Stimulated activated naive CD4-positive, alpha-beta T cell treated with Interleukin-2 at 50 U/mL for 16 hours (primary cell): ENCODE measurements at places on chromosomes 16 and 17.

- no peak for DNase-seq
Observed at GRCh38 chr17:19014628-19015215, 10.2 kb upstream of the FAM83G start.

GRCh38 chr16:10338426-10338825 is 47.4 kb upstream of the ATF7IP2 start:
- DNase-seq: no peak

GRCh38 chr17:372157-373152 is 19.8 kb upstream of the RPH3AL start:
- DNase-seq: no peak

DNA sequence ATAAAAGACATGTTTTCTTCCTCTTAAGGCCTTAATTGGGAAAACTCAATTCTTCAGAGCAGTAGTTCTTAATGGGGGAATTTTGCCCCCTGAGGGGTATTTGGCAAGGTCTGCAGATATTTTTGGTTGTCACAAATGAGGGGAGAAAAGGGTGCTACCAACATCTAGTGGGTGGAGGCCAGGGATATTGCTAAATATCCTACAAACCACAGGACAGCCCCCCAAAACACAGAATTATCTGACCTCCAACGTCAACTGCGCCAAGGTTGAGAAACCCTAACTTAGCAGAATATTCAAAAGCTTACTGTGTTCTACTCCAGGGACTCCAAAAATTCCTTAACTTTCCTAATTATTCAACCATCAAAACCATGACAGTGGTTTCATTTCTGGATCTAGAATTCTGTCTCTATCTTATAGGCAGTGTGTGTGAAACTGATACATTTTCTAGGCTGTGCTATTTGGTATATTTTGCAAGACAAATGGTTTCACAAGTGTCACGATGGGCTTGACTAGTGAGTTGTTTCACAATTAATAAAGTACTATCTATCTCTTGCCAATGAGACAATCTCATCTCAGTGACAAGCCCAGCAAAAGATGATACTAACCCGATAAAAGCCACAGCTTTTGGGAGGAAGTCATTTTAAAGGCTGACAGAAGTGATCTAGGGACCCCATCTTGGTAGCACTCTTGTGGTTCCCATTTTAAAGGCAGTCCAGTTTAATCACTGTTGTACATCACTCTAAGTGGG is 14.7 kb downstream of the TXNDC11 start:
- no peak for DNase-seq

DNA sequence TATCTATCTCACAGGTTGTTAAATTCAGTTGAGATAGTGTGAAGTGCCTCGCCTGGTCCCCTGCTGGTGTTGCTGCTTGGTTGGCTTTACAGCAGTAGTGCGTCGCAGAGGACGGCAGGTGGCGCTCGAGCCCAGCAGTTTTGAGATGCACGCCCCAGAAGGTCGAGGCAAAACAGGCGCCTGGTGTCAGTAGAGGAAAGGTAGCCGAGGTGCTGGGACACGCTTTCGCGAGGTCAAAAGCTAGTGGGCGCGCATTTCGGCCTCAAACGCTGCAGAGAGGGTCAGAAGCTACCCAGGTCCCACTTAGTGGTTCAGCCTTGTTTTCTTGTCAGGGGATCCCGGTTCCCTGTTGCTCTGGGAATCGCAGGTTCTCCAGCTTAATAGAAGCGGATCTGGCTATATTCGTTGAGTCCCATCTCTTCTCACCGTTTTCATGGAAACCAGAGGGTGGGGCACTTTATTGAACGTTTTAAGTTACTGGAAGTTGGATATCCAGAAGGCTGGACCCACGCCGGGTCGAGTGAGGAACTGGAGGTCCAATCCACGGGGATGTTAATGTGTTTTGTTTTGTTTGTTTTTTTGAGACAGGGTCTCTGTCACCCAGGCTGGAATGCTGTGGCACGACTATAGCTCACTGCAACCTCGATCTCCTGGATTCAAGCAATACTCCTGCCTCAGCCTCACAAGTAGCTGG is 10.3 kb upstream of the ZFP90 start:
- DNase-seq: peak; percentile 83

DNA sequence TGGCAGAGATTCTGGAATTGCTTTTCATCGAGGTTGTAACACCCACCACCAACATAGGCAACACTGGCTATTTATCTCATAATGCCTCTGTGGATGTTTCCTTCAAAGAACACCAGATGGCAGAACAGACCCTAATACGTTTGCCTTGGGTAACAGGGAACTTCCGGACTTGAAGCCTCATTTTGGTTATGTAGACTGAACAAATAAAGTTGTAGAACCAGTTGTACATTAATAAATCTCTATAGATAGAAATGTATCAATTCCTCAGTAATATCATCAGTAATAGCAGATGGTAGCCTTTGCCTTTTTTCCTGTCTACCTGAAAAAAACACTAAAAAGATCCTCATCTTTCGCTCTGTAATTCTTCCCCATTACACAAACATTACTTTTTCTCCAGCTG is 25.9 kb upstream of the APOH start:
- DNase-seq: no peak

DNA sequence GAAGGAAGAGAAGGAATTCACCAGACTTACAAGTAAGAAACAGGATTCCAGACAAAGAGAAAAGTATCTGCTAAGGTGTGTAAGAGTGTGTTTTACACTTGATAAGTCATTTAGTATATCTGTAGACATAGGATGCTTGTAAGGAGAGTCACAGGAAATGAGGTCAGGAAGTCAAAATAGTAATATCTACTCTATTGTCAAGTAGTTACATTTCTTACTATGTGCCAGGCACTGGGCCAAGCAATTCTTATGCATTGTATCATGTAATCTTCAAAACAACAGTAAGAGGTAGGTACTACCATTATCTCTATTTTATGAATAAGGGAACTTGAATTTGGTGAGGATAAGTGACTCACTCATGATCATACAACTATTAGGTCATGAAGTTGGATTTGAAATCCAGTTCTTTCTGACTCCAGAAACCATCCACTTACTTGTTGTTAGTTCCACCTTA is 129.1 kb downstream of the SNX11 start:
- DNase-seq: no peak

DNA sequence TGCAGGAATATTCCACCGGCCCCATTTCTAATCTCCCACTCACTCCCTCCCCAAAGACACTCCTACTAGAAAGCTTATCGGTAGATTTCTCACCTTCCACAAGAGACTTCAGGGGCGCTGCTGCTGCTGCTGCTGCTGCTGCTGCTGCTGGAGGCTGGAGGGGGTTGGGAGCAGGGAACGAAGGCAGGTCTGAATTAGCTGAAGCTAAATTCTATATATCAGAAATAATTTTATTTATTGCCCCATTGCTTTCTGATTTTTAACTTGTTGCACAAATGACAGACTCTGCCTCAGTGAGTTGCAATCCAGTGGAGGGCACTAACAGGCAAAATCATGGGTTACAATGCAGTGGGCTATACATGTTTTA is 25.8 kb upstream of the HLF start:
- no peak for DNase-seq

- peak; percentile 57 for DNase-seq
Observed at GRCh38 chr17:37488607-37489196, 989 bp upstream of the DUSP14 start.

DNA sequence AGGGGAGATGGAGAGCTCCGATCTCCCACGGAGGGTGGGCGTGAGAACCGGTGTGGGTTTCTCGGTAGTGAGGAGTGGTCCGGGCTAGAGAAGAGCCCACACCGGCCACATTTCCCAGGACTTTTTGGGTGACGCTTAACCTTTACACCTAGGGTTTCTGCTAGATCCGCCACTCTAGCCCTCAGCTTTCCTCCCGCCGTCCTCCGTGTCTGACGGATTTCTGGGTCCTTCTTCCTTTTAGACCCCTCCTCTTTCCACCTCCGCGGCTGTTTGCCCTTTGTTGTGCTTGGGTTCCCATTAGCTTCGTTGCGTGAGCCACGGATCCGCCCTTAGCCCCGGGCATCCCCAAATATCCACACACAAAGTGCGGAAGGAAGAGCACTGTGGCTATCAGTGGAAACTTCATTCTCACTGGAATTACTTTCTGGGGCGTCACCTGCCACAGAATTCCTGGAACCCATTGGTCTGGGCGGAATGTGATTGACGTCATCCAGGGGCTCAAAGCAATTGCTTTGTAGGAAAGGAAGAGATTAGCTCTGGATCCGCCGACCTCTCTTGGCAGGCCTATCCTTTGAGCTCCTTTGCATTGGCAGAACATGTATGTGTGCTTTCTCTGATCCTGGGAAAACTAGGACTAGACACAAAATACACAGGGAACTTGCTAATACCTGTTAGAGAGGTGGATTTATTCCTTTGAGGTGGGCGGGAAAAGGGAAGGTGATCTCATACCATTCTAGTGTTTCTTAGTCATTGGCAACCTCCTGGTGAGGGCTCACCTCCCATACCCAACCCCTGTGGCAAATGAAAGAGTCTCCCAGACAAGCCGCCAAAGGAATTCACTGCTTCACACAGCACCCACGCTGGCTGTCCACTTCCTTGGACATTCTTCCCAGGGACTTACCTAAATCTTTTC is 654 bp downstream of the TNFAIP1 start:
- DNase-seq: peak; percentile 29

GRCh38 chr17:82489851-82490511 is 29.6 kb upstream of the FOXK2 start:
- no peak for DNase-seq

- DNase-seq: no peak
Observed at GRCh38 chr17:6677158-6677831, 25.7 kb downstream of the C17orf100 start.

- DNase-seq: no peak
Observed at GRCh38 chr17:18291718-18292540, 22.9 kb downstream of the TOP3A start.

DNA sequence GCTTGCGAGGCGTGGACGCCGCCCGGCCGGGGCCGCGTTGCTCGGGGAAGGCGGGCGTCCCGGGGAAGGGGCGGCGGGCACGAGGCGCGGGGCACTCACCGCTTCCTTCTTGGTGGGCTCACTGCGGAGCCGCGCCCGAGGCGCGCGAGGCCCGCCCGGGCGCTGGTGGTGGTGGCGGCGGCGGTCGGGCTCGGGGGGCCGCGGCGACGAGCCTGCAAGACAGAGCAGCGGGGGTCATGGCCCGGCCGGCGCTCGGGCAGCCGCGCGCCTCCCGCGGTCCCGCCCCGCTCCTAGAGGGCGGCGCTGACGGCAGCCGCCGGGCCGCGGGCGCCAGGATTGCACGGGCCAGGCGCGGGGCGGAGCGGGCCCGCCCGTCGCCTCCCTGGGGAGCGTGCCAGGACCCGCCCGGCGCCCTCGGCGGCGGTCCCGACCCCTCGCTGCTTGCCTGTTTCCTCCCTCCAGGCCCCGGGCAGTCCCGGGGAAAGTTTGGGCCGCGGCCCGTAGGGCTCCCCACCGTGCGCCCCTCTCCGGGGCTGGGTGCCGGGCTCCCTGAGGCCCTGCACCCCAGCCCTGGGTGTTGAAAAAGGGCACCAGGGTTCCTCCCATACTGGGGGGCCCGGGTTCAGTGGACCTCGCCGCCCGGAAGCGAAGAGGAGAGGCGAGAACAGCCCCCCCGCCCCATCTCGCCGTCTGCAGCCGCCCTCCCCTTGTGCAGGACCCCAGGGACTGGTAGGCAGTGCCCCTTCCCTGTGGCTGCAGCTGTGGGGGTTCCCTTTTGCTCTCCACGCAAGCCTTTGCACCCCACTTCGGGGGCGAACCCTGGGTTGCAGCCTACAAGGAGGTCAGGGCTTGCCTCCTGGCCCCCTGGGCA is at the start of gene C16orf74:
Gene C16orf74, minus strand, starts transcription at position 270 of the 871 bp plus-strand sequence. CDS start 15,879 bp downstream, outside the sequence.
- DNase-seq: no peak

- no peak for DNase-seq
Observed at GRCh38 chr17:57898487-57899311, 48.9 kb upstream of the MRPS23 start.

GRCh38 chr17:74194682-74195081 is 8.8 kb upstream of the RPL38 start:
- DNase-seq: no peak

- no peak for DNase-seq
Observed at GRCh38 chr17:48460052-48460451, 30.0 kb upstream of the SKAP1 start.

DNA sequence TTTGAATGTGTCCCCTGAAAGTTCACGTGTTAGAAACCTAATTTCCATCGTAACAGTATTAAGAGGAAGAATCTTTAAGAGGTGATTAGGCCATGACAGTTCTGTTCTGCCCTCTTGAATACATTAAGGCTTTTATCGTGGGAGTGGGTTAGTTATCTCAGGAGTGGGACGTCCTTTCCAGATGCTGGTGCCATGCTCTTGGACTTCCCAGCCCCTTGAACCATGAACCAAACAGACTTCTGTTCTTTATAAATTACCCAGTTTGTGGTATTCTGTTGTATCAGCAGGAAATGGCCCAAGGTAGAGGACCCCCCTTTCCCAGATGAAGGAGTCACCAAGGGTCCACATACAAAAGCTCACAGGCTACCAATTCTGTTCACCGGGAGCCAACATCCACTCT is 10.1 kb downstream of the GTF3C1 start:
- no peak for DNase-seq

DNA sequence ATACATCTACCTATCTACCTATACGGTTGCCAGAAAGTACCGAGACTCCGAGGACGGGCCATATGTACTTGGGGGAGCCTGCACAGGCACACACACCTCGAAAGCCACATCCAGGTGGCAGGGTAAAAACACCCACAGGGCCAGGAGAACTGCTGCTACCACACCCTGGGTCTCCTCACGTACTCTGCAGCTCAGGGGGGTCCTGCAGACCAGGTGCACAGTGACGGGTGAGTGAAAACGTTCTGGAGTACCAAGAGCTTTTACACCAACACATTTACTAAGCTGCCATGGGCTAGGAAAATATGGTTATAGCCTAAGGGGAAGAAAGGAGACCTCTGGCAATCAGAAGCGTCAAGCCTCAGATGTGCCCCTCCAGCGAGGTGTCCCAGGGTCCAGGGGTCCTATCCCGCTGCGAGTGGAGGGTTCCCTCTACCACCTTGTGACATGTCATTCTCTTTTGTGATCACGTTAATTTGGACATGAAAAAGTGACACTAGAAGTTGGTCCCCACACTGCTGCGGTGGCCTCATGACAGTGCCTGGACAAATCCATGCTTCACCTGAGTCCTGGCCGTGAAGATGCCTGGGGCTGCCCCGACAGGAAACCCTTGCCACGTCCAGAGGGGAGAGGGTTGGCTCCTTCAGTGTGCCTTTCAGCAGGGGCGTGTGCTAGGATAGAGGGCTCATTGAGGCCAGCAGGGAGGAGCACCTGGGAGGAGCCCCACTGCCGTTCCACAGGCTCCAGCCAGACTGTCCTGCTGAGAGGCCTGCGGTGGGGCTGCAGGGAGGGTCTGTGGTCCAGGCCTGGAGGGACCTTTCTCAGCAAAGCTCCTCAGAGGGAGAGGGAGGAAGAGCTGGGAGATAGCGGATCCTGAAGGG is 1.8 kb downstream of the CANT1 start:
- DNase-seq: no peak

DNA sequence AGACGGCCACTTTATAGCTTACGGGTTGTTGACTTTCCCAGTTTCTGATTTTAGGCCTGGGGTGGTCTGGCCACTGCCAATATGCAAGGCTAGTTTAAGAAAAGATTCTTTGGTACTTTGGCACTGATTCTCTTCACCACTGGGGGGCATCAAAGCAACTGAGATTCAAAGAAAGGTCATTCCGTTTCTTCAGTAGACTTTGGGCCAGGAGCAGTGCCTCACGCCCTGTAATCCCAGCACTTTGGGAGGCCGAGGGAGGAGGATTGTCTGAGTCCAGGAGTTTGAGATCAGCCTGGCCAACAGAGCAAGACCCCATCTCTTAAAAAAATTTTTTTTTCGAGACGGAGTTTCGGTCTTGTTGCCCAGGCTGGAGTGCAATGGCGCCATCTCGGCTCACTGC is 53.0 kb downstream of the RPA1 start:
- no peak for DNase-seq
